ENCODE measurements at places on chromosomes 7 and 10.

DNA sequence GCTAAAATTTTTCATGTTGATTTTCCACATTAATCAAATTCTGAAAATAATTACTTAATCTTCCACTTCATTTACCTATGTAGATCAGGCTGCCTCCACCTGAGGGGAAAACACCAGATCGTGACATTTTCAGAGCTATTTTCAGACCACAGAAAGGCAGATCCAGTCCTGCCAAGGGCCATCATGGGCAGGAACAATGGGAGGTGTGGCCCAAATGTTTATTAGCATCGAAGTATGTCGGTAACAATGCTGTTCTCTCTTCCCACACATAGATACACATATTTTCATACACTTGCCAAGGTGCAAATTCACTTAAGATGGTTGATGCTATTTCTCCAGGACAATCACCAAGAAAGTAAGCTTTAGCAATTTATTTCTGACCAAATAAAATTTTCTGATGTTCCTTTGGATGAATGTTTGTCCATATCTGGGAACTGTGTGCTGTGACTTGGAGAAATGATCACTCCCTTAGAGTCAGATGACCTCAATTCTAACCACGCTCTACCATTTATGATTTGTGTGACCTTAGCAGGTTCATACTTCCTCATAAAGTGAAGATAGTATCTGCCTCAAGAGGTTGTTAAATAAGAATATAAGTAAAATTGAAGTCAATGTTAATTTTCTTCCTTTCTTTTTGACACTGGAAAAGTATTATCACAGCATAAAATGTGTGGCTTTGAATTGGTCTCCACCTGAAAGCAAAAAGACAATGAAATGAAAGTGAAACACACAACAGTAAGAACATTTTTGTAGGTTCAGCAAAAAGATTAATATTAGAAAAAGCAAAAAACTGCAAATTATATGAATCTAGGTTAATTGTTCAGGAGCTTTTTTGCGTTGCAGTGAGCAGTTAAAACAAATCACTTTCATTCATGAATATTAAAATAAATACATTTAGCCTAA lies 310.4 kb upstream of the PHF14 start:
- no peak overlapping the region for H3K27ac ChIP-seq
- no peaks in the 10 kb centered on the region for H3K36me3 ChIP-seq
- no peaks in the 10 kb centered on the region for H3K27me3 ChIP-seq

- H3K36me3 ChIP-seq, result no peaks in the 10 kb centered on the region
- DNase-seq, result no peak
- H3K4me3 ChIP-seq, result no peak overlapping the region
- no peaks in the 10 kb centered on the region for H3K4me1 ChIP-seq
- H3K27me3 ChIP-seq, result no peaks in the 10 kb centered on the region
These were observed 140.4 kb downstream of the NRBF2 start for GRCh38 chr10:63273577-63273976.

GRCh38 chr7:50359258-50359994 lies 54.9 kb downstream of the IKZF1 start:
- no peak overlapping the region for H3K27ac ChIP-seq
- no peak for DNase-seq
- H3K4me3 ChIP-seq, result no peak overlapping the region
- H3K36me3 ChIP-seq, result no peaks in the 10 kb centered on the region
- no peaks in the 10 kb centered on the region for H3K27me3 ChIP-seq

GRCh38 chr7:37208528-37208927 lies 240.1 kb downstream of the ELMO1 start:
- DNase-seq, result peak; percentile 86
- H3K27ac ChIP-seq, result no peak overlapping the region
- H3K36me3 ChIP-seq, result no peaks in the 10 kb centered on the region
- H3K27me3 ChIP-seq, result no peaks in the 10 kb centered on the region

DNA sequence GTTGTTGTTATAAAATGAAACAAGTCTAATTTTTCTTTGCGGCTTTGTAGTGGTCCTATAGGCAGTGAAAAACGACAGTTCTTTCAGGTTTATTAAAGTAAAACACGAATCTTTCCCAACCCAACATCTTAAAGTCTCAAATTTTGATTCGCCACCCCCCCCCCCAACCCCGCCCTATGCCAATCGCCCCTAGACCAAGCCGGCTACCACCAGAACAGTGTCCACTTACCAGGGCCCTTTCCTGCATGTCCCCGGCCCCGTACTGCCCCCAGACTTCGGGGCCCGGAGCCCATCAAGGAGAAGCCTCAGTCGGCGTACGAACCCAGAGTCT lies 335 bp upstream of the CHCHD1 start:
- H3K36me3 ChIP-seq, result no peaks in the 10 kb centered on the region
- peaks cover 4% of the 10 kb centered on the region for H3K4me1 ChIP-seq
- H3K27me3 ChIP-seq, result no peaks in the 10 kb centered on the region
- H3K27ac ChIP-seq, result peak overlapping the region; percentile 95
- peak overlapping the region; percentile 89 for H3K4me3 ChIP-seq

GRCh38 chr7:131904760-131905327 lies 348.4 kb upstream of the PODXL start:
- no peaks in the 10 kb centered on the region for H3K27me3 ChIP-seq
- H3K27ac ChIP-seq, result no peak overlapping the region
- no peak overlapping the region for H3K4me3 ChIP-seq
- DNase-seq, result peak; percentile 39
- no peaks in the 10 kb centered on the region for H3K36me3 ChIP-seq
- H3K4me1 ChIP-seq, result no peaks in the 10 kb centered on the region

DNA sequence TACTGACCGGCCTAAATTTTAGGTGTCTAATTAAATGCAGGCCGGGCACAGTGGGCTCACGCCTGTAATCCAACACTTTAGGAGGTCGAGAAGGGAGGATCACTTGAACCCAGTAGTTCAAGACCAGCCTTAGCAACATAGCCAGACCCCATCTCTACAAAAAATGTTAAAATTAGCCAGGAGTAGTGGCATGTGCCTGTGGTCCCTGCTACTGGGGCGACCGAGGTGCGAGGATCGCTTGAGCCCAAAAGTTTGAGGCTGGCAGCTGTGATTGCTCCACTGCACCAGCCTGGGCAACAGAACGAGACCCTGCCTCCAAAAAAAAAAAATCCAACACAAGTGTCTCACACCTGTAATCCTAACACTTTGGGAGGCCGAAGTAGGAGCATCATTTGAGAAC lies 491 bp upstream of the SLC37A3 start:
- no peak overlapping the region for H3K4me3 ChIP-seq
- no peaks in the 10 kb centered on the region for H3K36me3 ChIP-seq
- no peaks in the 10 kb centered on the region for H3K4me1 ChIP-seq
- DNase-seq, result peak; percentile 37

- H3K4me1 ChIP-seq, result no peaks in the 10 kb centered on the region
- H3K27ac ChIP-seq, result peak overlapping the region; percentile 14
- DNase-seq, result no peak
- no peaks in the 10 kb centered on the region for H3K36me3 ChIP-seq
- H3K27me3 ChIP-seq, result no peaks in the 10 kb centered on the region
These were observed 25.1 kb upstream of the AOAH start for GRCh38 chr7:36749282-36749960.

DNA sequence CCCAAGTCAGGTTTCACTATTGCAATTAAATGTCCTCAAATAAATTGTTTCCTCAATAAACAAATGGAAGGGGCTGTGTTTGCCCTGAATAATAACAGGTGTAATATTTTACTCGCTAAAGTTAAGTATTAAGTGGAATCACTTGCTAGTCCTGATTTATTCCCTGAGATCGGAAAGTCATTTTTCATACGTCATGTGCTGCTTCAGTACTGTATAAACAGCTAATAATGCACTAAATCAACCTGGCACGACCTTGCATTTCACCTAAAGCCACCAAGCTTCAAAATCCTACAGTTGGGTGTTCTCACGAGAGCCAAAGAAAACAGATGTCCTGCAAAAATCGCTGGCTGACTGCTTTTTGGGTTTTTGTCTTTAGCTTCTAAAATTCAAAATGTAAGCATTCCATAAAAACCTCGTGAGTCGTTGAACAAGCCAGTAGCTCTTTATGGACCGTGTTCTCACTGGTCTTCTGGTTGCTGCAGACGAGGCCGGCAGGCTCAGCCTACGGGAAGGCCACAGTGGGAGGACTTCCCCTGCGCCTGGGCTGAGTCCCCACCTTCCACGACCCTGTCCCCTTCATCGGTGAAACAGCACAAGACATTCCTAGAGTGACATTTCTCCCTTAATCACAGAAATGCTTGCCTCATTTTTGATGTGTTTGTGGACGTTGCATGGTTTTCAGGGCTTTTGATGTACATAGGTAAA lies 17.9 kb upstream of the MNX1 start:
- peaks cover 40% of the 10 kb centered on the region for H3K27me3 ChIP-seq
- H3K36me3 ChIP-seq, result no peaks in the 10 kb centered on the region
- no peaks in the 10 kb centered on the region for H3K4me1 ChIP-seq
- DNase-seq, result no peak

- H3K4me1 ChIP-seq, result no peaks in the 10 kb centered on the region
- no peak overlapping the region for H3K4me3 ChIP-seq
- DNase-seq, result peak; percentile 37
- H3K27ac ChIP-seq, result no peak overlapping the region
- H3K36me3 ChIP-seq, result no peaks in the 10 kb centered on the region
These were observed 23.1 kb upstream of the DDIT4 start for GRCh38 chr10:72250666-72251065.

GRCh38 chr7:153657182-153657800 lies 394.9 kb upstream of the DPP6 start:
- DNase-seq, result no peak
- no peak overlapping the region for H3K4me3 ChIP-seq
- H3K4me1 ChIP-seq, result no peaks in the 10 kb centered on the region
- H3K36me3 ChIP-seq, result no peaks in the 10 kb centered on the region
- no peak overlapping the region for H3K27ac ChIP-seq

GRCh38 chr7:4207011-4207410 lies 475.1 kb upstream of the FOXK1 start:
- no peaks in the 10 kb centered on the region for H3K27me3 ChIP-seq
- H3K4me3 ChIP-seq, result no peak overlapping the region
- H3K27ac ChIP-seq, result no peak overlapping the region

GRCh38 chr10:133165556-133166503 lies 5.8 kb downstream of the KNDC1 start:
- H3K27ac ChIP-seq, result no peak overlapping the region
- H3K4me3 ChIP-seq, result no peak overlapping the region
- DNase-seq, result no peak
- peaks cover 4% of the 10 kb centered on the region for H3K4me1 ChIP-seq
- no peaks in the 10 kb centered on the region for H3K27me3 ChIP-seq

DNA sequence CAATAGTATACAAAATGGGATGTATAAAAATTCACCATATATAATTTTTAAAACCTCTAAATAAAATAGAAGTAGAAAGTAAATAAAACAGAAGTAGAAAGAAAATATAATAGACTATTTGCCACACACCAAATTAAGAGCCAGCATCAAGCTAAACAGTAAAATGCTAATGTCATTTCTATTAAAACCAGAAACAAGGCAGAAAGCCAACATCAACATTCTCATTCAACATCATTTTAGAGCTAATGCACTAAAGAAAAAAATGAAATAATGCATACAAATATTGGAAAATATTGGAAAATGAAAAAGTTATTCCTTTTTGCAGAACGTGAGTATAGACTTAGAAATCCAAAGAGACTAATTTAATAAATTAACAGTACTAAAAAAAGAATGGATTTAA lies 23.4 kb upstream of the RELN start:
- H3K27ac ChIP-seq, result no peak overlapping the region
- peaks cover 2% of the 10 kb centered on the region for H3K4me1 ChIP-seq
- no peaks in the 10 kb centered on the region for H3K36me3 ChIP-seq
- DNase-seq, result no peak
- H3K27me3 ChIP-seq, result no peaks in the 10 kb centered on the region
- H3K4me3 ChIP-seq, result no peak overlapping the region

GRCh38 chr7:78101076-78101475 lies 302.5 kb downstream of the PHTF2 start:
- DNase-seq, result no peak
- H3K4me1 ChIP-seq, result no peaks in the 10 kb centered on the region
- H3K4me3 ChIP-seq, result no peak overlapping the region

- no peaks in the 10 kb centered on the region for H3K27me3 ChIP-seq
- no peak for DNase-seq
- H3K36me3 ChIP-seq, result no peaks in the 10 kb centered on the region
These were observed 12.7 kb downstream of the ADCY1 start for GRCh38 chr7:45586542-45587520.

GRCh38 chr7:142957723-142958122 lies 4.4 kb downstream of the KEL start:
- no peaks in the 10 kb centered on the region for H3K27me3 ChIP-seq
- H3K36me3 ChIP-seq, result no peaks in the 10 kb centered on the region
- DNase-seq, result no peak
- H3K4me1 ChIP-seq, result no peaks in the 10 kb centered on the region
- no peak overlapping the region for H3K4me3 ChIP-seq
- H3K27ac ChIP-seq, result no peak overlapping the region

DNA sequence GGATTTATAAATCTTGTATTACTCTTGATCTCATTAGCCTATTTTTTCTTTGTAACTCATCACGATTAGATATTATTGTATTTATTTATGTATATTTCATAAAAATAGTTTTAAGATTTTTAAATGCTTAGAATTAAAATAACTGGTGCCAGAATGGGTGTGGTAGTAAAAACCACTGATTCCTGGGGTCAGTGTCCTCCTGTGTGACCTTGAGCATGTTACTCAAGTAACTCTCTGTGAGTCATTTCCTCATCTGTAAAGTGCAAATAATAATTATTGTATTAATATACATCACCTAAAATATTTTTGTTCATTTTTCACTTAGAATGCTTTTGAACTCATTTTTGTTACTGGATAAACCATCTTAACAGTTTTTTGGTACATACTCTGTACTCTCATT lies 91.3 kb upstream of the TMEM229A start:
- H3K27ac ChIP-seq, result no peak overlapping the region
- DNase-seq, result no peak
- H3K27me3 ChIP-seq, result no peaks in the 10 kb centered on the region
- no peaks in the 10 kb centered on the region for H3K4me1 ChIP-seq

DNA sequence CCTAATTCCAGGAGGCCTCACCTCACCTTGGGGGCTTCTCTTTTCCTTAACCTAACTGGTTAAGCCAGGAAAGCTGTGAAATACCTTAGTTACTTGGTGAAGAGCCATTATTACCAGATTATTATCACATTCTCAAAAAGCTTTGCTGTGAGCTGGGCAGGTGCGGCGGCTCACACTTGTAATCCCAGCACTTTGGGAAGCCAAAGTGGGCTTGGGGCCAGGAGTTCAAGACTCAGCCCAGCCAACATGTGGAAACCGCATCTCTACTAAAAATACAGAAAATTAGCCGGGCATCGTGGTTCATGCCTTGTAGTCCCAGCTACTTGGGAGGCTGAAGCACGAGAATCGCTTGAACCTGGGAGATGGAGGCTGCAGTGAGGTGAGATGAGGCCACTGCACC lies 102.4 kb upstream of the KLF6 start:
- H3K27ac ChIP-seq, result peak overlapping the region; percentile 89
- H3K4me3 ChIP-seq, result no peak overlapping the region
- no peaks in the 10 kb centered on the region for H3K27me3 ChIP-seq
- peaks cover 17% of the 10 kb centered on the region for H3K4me1 ChIP-seq

Measured in kidney (tissue), 22 donors.